ENCODE measurements at places on chromosomes 5 and 9.

DNA sequence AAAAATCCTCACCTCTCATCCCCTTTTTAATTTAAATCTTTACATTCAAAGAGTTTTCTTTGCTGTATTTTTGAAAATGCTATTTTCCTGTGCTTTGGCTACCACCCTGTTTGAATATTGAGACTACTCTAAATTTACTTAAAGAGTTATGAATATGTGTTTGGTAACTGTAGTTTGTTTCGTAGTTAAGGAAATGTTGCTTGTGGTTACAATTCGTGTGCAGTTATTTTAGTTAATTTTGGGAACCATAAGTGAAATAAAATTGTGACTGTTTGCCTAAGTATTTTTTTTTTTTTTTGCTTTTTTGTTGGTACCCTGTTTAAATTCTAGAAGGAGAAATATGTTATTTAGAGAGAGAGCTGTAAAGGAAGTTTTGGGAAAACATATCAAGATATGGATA, 78.7 kb downstream of the XRCC4 start:
- DNase-seq = no peak

- no peak for DNase-seq
Observed at GRCh38 chr5:6488021-6488420, 39.4 kb downstream of the UBE2QL1 start.

DNA sequence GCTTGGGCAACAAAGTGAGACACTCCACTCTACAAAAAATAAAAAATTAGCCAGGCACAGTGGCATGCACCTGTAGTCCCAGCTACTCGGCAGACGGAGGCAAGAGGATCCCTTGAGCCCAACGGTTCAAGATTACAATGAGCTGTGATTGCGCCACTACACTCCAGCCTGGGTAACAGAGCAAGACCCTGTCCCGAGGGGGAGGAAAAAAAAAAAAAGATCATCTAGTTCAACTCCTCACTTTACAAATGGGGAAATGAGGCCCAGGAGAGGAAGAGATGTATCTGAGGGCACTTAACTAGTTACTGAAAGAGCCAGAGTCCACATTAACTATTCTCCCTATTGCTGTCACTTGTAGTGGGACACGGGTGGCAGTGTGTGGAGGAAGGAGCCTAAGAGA, 13.8 kb downstream of the PDCL start:
- DNase-seq = no peak

DNA sequence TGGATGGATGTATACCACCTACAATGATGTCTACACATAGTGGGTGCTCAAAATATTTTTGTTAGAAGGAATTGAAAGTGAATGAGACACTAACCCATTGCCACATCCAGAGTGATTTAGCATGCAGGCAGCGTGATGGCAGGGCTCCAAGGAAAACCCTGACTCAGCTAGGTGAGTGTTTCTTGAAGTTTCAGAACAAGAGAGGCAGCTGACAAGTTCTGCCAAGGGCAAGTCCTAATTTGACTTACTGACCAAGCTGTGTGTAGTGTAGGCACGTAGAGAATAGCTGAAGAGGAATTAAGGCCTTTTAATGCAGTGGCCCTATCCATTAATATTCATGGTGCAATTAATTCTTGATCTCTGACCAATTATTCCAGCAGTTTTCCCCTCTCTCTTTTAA, 107.8 kb upstream of the ATP10B start:
- DNase-seq = no peak

GRCh38 chr5:113202287-113202686, 225.7 kb downstream of the DCP2 start:
- no peak for DNase-seq

GRCh38 chr5:119174578-119175163, 103.8 kb downstream of the DMXL1 start:
- no peak for DNase-seq

- DNase-seq = no peak
Observed at GRCh38 chr5:180157866-180158265, 51.1 kb downstream of the RASGEF1C start.

- peak; percentile 9 for DNase-seq
Observed at GRCh38 chr5:93092349-93093105, 488.5 kb downstream of the NR2F1-AS1 start.

DNA sequence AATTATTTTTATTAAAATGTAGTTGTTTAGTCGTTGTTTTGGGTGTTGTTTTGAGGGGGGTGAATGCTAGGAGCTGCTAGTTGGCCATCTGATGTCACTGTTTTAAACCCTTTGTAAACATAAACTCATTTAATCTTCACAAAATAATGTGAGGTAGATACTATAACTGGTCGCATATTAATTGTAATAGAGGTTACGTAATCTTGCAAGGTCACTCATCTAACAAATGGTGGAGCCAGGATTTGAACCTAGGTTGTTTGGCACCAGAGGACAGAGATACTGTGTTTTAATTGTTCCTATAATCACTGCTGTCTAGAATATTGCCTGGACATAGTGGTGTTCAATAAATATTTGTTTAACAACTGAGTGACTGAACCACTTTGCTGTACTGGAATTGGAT, 54.4 kb downstream of the LRRTM2 start:
- no peak for DNase-seq

- DNase-seq = no peak
Observed at GRCh38 chr9:107667231-107668070, 177.9 kb upstream of the KLF4 start.

- DNase-seq = no peak
Observed at GRCh38 chr9:126157423-126157822, 169.2 kb upstream of the MVB12B start.

DNA sequence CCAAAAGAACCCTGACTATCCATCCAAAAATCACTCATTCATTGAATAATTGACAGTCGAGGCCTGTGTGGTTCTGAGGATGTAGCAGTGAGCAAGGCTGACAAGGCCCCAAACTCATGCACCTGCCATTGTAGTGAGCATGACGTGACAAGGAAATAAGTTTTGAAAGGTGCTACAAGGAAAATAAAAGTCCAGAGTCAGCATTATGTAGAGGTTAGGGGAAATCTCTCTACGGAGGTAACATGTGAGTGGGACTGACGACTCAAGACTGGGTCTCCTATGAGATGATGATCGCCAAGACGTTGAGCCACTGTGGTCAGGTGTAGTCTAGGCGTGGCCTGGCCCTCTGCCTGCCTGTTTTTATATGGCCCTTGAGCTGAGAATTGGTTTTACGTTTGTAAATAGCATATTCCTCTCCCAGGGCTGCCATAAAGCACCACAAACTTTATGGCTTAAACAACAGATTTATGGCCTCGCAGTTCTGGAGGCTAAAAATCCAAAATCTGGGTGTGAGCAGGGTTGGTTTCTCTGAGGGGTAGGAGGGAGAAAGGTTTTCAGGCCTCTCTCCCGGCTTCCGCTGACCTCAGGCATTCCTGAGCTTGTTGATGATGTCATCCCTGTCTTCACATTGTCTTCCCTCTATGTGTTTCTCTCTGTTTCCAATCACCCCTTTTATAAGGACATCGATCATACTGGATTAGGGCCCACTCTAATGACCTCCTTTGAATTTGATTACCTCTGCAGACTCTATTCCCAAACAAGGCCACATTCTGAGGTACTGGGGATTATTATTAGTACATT, 206.4 kb upstream of the EGFLAM start:
- DNase-seq = no peak

DNA sequence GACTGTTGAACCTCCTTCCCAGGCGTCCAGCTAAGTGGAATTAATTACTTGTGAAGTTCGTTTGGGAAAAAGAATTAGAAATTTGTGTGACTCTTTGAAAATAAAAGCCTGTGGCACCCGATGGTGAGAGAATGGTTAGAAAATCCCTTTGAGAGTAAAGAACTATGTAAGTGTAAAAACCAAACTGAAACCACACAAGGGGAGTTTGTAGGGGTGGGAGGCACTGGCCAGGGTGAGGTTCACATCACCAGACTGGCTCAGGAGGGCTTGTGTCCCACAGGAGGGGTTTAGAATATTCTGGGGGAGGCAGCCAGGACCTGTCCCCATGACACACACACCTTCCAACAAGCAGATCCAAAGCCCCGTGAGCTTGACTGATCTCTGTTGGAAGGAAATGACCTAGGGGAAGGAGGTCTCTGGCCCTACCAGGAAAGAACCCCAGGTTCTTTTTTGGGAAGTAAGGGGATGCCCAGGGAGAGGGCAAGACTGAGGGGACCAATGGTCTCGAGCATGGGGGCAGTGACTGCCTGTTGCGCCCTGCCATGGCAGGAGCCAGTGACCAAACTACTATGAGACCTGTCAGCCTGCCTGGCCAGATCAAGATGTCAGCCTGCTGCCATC, 4.3 kb downstream of the SPATA24 start:
- DNase-seq = no peak

DNA sequence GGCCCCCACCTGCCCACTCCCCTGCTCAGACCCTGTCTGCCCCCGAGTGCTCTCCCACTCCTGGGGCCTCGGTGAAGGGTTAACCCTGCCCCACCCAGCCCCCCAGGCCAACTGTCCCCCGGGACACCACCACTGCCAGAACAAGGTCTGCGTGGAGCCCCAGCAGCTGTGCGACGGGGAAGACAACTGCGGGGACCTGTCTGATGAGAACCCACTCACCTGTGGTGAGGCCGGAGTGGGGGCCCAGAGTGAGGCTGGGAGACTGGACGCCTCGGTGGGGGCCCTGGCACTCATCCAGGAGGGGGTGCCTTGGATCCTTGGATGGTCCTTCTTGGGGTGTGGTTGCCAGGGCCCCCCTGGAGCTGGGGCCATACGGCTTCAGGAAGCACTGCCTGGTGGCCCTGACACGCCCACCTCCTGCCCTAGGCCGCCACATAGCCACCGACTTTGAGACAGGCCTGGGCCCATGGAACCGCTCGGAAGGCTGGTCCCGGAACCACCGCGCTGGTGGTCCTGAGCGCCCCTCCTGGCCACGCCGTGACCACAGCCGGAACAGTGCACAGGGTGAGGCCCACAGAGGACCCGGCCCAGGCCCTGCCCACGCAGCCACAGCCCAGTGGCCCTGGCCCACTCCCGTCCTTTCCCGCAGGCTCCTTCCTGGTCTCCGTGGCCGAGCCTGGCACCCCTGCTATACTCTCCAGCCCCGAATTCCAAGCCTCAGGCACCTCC, 2.1 kb downstream of the MAMDC4 start:
- no peak for DNase-seq

DNA sequence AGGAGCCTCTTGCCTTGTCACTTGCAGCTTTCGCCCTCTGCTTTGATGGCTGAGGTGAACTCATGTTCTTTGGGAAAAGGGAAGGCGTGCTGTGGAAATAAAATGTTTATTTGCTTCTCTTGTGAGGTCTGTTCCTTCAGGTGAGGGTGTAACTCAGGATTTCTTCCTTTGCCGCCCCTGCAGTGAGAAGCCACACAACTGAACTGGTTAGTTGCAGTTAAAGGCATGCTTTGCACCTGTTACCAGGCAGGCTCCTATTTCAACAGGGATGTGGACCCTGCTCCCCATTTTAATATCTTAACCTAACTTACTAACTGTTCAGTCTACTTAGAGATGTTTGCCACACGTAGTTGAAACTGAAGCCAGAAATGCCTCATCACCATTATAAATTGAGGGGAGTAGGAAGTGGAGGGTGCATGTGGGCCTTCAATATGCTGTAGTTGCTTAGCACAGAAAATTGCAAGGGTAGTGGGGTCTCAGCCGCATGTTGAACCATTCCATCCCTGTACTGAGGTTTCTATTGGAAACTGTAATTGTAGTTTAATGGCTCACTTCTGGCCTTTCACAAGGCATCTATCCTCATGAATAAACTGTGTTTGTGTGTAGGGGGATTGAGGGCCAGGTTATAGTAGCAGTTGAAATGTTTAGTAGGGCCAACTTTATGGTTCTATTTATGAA, 7.9 kb downstream of the RACK1 start:
- DNase-seq = no peak

GRCh38 chr5:86757824-86758223, 140.1 kb downstream of the COX7C start:
- no peak for DNase-seq

GRCh38 chr5:147804334-147804733, 21.8 kb upstream of the JAKMIP2 start:
- DNase-seq = no peak

- DNase-seq = no peak
Observed at GRCh38 chr9:18056993-18057369, 417.0 kb upstream of the ADAMTSL1 start.

DNA sequence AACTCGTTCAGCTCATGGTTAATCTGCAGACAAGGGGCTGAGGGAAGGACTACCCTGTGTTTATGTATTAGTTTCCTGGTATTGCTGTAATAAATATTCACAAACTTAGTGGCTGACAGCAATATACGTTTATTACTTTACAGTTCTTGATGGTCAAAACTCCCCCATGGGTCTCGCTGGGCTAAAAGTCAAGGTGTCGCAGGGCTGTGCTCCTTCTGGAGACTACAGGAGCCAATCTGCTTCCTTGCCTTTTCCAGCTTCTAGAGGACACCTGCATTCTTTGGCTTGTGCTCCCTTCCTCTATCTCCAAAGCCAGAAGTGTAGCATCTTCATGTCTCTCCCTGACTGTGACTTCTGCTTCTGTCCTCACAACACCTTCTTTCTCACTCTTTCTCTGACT, 653.8 kb upstream of the RIOK2 start:
- DNase-seq = no peak

DNA sequence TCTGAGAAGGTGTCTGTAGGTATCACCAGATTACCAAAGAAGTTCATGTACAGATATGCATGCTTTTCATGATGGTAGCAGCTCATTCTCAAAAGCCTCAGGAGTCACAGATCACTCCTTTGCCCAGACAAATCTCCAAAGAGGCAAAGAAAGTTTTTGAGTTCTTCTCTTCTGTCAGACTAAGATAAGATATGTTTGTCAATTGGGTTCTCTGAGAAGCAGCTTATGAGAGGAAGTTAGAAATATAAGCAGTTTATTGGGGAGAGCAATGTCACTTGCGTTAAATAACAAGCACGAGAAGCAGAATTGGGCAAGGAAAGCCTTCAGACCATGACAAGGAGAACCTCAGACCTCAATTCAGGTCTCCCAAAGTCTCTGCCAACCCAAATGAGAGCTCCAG, 219.2 kb upstream of the KLF4 start:
- DNase-seq = no peak

- no peak for DNase-seq
Observed at GRCh38 chr9:13974891-13975290, 339.1 kb downstream of the NFIB start.
